ENCODE measurements at places on chromosomes 4 and X. TPM values are rescaled to one million over a fixed set of nuclear protein-coding genes. Genes with fewer than 3 reads are reported as not detected.

The FAM184B gene
- total RNA-seq, result not detected

The FOXR2 gene
- not detected for total RNA-seq

The PROM1 gene
- total RNA-seq, result 0.94 TPM

The NALF2 gene
- 0.58 TPM for total RNA-seq

The SLC38A5 gene
- 5.0 TPM for total RNA-seq

The SCRG1 gene
- 1.4 TPM for total RNA-seq

The TRO gene
- 8.9 TPM for total RNA-seq

The TCEAL7 gene
- total RNA-seq, result 13.5 TPM

The TGIF2LX gene
- not detected for total RNA-seq

The MRFAP1L1 gene
- total RNA-seq, result 74.1 TPM

The KCNIP4 gene
- total RNA-seq, result 0.23 TPM

The F9 gene
- not detected for total RNA-seq

The RPS6KA6 gene
- total RNA-seq, result 4.4 TPM

The DDIT4L gene
- total RNA-seq, result 5.0 TPM

Data from gastroesophageal sphincter (tissue), 4 donors.